ENCODE measurements at places on chromosomes 1 and 21.

GRCh38 chr1:214199585-214199984, 81.4 kb upstream of the SMYD2 start:
- no peak for DNase-seq

DNA sequence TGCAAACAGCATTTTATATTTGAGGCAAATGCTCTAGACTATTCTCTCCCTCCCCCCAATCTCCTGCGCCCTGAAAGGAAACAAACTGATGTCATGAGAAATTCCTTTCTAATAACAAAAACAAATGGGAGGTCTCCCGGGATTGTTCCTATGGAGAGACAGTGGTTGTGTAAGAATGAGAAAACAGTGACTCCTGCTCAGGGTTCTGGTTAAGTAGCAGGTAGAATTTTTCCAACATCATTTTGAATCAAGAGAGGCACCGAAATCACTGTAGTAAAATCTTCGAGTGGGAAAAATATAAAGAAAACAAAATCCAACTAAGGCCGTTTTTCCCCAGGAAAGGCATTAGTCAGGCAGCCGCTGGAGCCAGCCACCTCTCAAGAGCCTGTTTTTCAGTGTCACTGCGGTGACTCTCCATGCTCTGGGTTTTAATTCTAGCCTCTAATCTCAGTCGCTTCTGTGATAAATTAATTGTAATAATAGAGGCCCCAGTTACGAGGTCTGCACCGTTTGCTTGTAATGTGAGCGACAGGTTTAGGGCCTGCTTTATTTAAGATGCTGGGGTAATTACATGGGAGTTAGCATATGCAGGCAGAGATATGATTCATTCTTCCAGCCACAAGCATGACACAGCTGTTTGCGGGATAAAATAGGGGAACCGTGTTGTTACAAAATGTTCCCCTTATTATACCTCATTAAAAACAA, 80.3 kb downstream of the RNF220 start:
- no peak for DNase-seq

DNA sequence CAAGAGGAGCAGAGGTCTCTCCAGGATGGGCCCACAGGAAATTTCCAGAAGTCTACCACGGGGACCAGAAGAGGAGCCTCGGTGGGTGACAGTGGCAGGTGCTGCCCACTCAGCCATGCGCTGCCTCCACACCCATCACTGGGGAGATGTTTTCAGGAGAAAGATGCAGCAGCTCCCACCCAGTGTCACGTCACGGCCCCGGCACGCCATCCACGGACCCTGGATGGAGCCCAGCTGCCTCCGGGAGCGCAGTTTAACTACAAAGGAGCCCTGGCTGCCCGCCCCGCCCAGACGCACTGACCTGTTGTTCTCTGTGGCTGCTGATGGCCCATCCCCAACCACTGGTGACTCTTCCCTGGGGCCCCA, 6.8 kb downstream of the TSPEAR start:
- no peak for DNase-seq

DNA sequence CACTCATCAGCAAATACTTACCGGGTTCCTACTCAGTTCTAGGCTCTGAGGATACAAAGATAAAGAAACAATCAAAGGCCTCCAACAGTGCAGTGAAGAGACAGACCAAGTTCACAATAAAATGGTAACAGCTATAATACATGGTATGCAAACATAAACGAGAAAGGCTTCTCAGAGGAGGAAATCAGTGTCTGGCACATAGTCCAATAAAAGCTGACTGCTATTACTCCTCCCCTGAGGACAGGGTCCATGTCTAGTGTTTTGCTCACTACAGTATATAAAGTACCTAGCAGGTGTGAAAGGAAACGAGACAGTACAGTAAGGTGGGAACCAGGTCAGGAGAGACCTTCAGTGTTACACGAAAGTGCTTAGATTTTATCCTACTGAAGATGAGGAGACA, 4.3 kb downstream of the RBM34 start:
- no peak for DNase-seq

DNA sequence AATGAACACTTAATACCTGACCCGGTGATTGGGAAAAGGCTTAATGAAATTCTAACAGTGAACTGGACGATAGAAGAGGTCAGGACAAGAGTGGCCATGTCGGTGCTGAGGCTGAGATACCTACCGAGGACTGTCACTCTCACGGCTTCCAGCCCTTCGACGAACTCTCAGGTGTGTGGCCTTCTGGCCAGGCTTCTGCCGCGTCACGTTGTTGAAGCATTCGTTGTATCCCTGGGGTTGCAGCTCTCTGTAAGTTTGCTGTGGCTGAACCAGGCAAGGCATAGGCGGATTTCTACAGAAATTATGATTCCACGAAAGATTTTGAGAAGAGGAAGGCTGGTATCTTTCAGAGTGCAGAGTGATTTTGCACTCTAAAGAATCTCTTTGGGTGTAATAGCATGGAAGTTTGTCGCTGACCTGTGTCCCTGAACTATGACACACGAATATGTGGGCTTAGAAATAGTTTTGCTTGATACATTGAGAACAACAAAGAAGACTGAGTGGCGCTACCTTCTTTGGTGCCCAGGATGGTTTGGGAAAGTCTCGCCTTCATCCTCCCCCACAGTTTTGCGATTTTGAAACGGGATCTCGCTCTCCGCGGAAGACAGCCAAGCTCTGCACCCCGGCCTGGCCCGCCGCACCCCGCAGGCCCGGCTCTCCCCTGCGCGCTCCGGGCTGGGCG, 403 bp upstream of the EPHX4 start:
- no peak for DNase-seq

DNA sequence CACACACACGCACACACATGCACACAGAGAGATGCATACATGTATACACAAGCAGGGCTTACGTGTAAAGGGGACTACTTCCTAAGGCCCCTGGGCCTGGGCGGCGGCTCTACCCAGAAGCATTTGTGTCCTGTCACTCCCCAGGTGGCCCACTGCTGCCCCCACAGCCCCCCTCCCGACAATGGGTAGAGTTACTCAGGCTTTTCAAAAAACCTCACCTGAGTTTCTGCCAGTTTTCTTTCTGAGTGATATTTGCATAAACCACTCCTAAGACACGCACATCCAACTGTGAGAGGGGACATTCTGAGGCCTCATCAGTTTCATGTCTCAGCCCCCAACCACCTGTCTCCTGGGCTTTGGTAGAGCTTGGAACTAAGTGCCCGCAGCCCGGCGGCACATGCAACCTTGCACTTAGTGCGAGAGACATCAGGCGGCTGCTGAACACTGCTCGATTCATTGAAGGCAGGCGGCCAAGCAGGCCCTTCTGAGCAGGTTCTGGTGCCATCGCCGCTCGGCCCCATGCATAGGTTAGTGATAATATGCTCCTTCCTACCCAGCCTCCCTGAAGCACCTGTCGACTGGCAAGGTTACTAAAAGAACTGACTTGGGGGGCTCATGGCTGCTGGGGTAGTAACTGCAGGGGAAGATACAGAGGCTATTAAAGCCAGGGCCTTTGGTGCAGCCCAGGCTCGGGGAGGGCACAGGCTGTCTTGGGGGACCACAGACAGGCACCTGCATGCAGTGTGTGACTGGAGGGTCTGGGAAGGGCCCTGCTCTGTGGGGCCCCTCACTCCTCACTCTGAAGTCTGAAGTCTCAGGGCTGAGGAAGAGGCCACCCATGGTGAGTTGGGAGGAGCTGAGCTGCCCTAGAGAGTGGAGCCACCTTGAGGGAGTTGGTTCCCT, 364.2 kb upstream of the VAMP3 start:
- no peak for DNase-seq

Measured in stimulated activated CD4-positive, alpha-beta T cell treated with anti-CD3 and anti-CD28 coated beads, Interleukin-1b, Interleukin-23, amount 100 ng/mL, for 1 hour (primary cell).